ENCODE measurements at places on chromosomes 16 and 17.

GRCh38 chr17:49290690-49291359, 60.2 kb upstream of the PHOSPHO1 start:
- DNase-seq = no peak

- no peak for DNase-seq
Measured at GRCh38 chr17:45319239-45319703, 2.5 kb upstream of the MAP3K14 start.

DNA sequence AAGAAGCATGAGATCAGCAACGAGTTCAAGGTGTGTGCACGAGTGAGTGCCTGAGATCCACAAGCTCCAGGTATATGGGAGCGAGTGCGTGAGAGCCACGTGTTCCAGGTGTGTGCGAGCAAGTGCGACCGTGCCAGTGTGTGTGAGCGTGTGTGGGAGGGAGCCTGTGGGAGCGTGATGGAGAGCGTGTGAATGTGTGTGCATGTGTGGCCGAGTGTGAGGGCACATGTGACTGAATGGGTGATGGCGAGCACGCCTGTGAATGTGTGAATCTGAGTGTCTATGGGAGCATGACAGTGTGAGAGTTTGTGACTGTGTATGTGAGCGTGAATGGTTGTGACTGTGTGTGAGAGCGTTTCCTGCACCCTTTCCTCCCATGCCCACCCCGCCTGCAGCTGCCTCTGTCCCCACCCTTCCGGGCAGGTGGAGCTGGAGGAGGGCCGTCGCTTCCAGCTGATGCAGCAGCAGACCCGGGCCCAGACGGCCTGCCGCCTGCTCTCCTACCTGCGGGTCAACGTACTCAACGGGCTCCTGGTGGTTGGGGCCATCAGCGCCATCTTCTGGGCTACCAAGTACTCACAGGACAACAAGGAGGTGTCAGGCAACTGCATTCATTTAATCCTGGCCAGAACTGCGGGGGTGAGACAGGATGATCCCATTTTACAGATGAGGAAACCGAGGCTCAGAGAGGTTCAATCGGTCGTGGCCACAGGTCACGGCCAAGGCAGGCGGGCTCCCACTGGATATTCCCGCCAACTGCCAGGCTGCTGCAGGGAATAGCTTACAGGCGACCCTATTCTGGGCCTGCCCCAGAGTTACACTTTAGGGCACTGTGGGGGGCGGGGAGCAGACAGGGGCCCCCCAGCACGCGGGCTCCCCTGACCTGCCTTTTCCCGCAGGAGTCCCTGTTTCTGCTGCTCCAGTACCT, 3.7 kb downstream of the TMC8 start:
- peak; percentile 74 for DNase-seq

GRCh38 chr16:24052329-24053098, 203.6 kb upstream of the CACNG3 start:
- no peak for DNase-seq

- DNase-seq = no peak
Measured at GRCh38 chr16:10339777-10340732, 45.8 kb upstream of the ATF7IP2 start.

DNA sequence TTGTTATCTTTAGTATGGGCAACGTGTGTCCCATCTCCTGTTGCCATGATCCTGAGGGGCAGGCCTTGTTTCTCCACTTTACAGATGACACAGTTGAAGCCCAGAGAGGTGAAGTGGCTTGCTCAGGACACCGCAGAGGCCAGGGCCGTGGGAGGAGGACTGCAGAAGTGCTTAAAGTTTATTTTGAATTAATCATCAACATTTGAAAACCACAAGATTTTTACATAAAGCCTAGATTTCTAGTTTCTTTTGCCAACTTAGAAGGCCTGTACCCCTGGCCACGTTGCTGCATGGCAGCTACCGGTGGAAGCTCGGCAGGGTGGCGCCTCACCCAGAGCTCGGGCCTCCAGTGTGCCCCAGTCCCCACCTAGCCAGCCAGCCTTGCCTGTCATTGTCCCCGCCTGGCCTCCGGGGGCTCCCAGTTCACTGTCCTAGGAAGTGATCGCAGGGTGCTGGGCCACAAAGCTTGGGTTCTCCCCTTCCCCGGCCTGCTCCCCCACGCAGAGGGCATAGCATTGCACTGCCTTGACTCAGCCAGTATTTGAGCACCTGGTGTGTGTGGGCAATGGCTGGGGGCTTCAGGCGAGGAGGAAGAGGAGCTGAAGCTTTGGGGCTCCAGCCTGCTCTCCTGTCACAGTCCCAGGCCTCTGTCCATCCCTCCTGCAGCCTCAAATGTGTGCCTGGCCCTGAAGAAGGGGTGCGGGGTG, 14.8 kb upstream of the ADCY7 start:
- DNase-seq = no peak

GRCh38 chr16:78483124-78483992, 383.9 kb downstream of the WWOX start:
- DNase-seq = no peak

GRCh38 chr17:80455336-80455710, 21.1 kb downstream of the NPTX1 start:
- DNase-seq = no peak

DNA sequence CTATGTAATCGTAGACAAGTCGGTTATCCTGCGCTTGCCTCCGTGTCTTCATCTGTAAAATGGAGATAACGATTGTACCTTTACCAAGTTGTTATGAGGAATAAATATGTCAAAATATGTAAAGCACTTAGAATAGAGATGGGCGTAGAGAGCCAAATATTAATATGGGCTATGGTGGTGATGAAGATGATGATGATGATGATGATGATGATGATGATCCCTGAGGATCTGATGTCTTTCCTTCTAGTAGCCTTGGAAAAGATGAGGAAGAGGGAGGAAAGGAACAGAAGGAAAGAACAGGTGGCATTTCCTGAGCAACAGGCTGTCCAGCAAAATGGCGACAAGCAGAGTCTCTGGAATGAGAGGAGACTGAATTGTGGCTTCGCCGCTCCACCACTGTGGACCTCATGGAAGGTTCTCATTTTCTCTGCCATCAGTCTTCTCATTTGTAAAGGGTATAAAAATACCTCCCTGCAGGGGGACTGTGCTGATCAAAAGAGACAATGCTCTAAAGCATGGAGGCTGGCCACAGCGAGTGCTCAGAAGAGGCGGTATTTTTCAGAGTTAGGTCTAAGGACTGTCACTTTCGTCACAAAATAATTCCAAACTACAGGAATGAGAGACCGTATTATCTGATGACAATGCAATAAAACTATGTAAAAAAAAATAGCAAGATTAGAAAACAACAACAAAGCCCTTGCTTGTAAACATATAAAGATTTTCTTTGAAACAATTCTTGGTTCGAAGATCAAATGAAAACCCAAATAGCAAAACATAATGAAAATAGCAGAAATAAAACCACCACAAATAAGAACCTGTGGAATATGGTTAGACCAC, 17.2 kb upstream of the RCVRN start:
- no peak for DNase-seq

- no peak for DNase-seq
Measured at GRCh38 chr16:15576960-15577958, 65.7 kb downstream of the MARF1 start.

DNA sequence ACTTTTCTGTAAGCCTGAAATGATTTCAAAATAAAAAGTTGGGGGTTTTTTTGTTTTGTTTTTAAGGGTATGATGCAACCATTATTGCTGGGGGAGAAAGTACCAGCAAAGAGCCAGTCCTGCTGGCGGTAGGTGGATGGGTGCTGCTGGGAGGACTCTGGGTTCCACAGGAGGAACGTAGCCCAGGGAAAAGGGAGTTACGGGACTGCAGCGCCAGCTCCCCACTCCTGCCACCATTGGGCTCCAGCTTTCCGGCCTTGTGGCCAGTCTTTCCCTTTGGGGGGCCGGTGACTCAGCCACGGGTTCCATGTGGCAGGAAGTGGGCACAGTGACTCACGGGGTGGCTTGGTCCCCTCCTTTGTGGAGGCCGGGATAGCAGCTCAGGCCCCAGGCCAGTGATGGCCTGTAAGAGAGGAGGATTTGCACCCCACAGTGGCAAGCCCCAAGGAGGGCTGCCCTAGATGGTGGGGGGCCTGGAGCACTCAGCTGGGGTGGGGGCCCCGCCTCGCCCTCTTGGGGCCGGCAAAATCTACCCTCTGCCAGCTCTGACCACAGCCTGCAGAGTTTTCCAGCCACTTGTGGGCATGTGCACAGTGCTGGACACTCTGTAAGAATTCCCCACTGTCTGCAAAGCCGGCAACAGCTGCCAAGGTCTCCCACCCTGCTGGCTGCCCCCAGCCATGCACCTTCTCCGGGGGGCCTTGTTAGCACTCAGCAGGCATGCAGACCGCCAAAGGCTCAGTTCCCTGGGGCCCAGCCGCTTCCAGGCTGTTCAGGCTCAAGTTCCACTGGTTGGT, 30.4 kb downstream of the SOCS3 start:
- no peak for DNase-seq

- DNase-seq = no peak
Measured at GRCh38 chr17:75181608-75182318, 996 bp downstream of the SUMO2 start.

GRCh38 chr17:42422958-42423712, at the start of gene CAVIN1:
Gene CAVIN1 (minus strand): TSS chr17:42423256. CDS start chr17:42423097, 159 bp downstream.
- DNase-seq = no peak

GRCh38 chr16:25693631-25694030, 1.9 kb downstream of the HS3ST4 start:
- DNase-seq = no peak

GRCh38 chr17:28467456-28468025, 5.9 kb upstream of the SLC13A2 start:
- DNase-seq = no peak

DNA sequence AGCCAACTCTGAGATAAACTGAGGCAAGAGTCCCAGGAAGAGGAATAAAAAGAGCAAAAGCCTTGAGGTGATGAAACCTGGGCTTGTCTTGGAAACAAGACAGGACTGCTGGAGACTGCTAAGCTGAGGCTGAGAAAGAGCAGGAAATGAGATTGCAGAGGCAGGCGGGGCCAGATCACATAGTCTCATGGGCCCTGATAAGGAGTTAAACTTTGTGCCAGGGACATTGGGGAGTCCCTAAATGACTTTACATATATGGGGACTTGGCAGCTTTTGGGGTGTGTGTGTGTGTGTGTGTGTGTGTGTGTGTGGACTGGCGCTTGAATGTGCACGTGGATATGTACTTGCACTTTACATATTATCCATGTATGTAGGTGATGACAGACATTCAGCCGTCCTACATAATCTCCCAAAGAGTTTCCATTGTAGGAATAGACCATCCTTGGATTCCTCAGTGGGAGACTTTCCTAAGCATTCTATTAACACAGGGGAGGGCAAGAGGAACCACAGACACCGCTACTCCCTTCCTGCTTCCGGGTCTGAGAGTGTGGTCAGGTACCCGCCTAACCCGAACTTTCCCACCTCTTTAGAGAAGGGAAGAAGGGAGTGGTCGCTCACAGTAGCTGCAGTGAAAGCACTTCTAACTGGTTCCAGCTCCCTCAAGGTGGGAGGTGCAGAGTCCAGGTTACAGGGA, 123.1 kb downstream of the LYRM1 start:
- DNase-seq = no peak

- DNase-seq = no peak
Measured at GRCh38 chr16:10345629-10346028, 40.2 kb upstream of the ATF7IP2 start.

DNA sequence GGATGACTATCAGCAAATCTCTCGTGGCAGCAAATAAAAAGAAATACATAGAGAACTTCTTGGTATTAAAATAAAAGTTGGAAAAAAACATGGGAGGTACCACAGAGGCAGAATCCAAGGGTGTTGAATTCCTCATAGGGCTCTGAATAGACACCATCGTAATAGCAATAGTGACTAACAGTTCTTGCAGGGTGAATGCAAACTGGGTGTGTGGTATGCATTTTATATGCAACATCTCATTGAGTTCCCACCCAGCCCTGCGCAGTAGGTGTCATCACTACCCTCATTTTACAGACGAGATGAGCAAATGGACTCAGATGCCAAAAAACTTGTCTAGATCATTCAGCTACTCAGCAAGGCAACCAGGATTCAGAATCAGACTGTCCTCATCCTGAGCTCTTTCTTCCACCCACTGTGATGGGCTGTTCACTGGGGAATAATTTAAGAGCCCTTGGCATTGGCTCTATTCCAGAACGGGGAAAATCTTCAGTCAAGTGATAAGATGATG, 354.6 kb upstream of the CDH11 start:
- no peak for DNase-seq

DNA sequence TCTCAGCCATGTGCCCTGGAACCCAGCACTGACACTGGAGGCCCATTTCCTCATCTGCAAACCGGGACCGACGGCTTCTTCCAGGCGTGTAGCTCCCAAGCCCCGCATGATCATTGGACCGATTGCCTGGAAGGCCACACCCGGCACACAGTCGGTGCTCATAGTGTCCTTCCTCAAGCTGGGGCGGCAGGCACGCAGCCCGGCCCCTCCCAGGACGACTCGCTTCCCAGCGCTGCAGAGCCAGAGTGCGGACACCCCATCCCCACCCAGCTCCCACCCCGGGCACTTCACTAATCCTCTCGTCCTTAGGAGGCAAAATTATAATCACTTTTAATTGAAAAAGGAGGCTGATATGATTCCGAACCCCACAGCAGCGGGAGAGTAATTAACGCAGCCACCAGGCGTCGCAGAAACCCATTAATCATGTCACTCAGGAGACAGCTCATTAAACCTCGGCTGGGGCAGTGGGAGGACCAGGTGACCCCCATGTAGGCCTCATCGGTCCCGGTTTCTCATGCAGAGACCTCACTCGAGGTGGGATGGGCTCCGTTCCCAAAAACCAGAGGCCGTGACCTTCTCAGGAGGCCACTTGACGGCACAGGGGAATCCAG, 33.1 kb downstream of the ZNF469 start:
- no peak for DNase-seq

GRCh38 chr17:80636361-80637018, 91.9 kb downstream of the RPTOR start:
- DNase-seq = no peak

DNA sequence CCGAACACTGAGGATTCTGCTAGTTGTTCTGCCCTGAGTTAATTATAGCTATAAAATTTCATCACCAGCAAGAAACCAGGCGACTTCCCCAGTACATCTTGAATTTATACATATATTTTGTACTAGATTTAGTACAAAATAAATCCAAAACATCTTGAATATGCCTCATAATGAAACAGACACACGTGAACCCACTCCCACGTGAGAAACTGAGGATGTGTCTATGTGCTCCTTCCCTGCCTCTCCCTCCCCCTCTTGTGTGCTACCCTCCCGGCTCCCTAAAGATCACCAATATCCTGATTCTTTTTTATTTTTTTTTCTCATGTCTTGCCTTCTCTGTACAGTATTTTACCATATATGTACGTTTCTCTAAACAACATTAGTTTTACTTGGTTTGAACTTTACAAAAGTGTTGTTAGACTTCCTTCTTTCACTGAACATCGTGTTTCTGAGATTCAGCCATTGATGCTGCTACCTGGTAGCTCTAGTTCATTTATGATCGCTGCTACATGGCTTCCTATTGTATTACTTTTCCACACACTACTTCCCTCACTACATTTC, 1.1 kb upstream of the LCMT1 start:
- DNase-seq = no peak

All from memory B cell (primary cell).